ENCODE measurements at places on chromosomes 7 and 10.

GRCh38 chr10:126264102-126265018, 123.9 kb downstream of the ADAM12 start:
- no peaks in the 10 kb centered on the region for H3K4me1 ChIP-seq
- no peaks in the 10 kb centered on the region for H3K27me3 ChIP-seq
- H3K27ac ChIP-seq, result no peak overlapping the region
- H3K36me3 ChIP-seq, result no peaks in the 10 kb centered on the region
- H3K4me3 ChIP-seq, result no peak overlapping the region

- H3K36me3 ChIP-seq, result no peaks in the 10 kb centered on the region
- DNase-seq, result no peak
- H3K27ac ChIP-seq, result no peak overlapping the region
- H3K4me1 ChIP-seq, result no peaks in the 10 kb centered on the region
- H3K27me3 ChIP-seq, result no peaks in the 10 kb centered on the region
- H3K4me3 ChIP-seq, result no peak overlapping the region
These were observed 42.6 kb upstream of the GPR37 start for GRCh38 chr7:124808206-124808605.

- no peaks in the 10 kb centered on the region for H3K27me3 ChIP-seq
- H3K27ac ChIP-seq, result no peak overlapping the region
- H3K36me3 ChIP-seq, result no peaks in the 10 kb centered on the region
- H3K4me3 ChIP-seq, result no peak overlapping the region
These were observed 46.5 kb downstream of the TSPAN15 start for GRCh38 chr10:69497611-69498390.

GRCh38 chr10:29151005-29151404, 137.9 kb upstream of the LYZL1 start:
- no peak overlapping the region for H3K4me3 ChIP-seq
- H3K4me1 ChIP-seq, result no peaks in the 10 kb centered on the region
- no peaks in the 10 kb centered on the region for H3K27me3 ChIP-seq
- H3K36me3 ChIP-seq, result no peaks in the 10 kb centered on the region

DNA sequence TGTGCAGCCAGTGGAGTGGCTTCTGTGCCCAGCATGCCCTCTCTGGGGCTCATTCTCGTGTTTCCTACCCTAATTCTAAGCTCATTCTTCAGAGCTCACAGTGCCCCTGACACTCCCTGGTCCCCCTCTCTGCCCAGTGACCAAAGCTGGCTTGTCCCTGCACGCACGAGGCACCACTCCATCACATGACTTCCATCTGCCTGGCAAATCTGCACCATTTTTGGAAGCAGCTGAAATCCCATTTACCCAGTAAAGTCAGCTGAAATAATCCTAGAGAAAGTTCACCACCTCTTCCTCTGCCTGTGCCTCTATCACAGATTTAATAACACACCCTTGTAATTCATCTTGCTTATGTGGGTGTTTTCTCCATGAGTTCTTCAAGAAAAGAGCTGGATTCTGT, 616.9 kb downstream of the PTPRN2 start:
- DNase-seq, result no peak
- no peak overlapping the region for H3K4me3 ChIP-seq
- H3K27ac ChIP-seq, result no peak overlapping the region
- H3K36me3 ChIP-seq, result no peaks in the 10 kb centered on the region
- no peaks in the 10 kb centered on the region for H3K27me3 ChIP-seq

GRCh38 chr10:80260295-80261243, 28.9 kb downstream of the MAT1A start:
- no peaks in the 10 kb centered on the region for H3K4me1 ChIP-seq
- H3K36me3 ChIP-seq, result no peaks in the 10 kb centered on the region
- DNase-seq, result no peak
